Activated B cell treated with CpG ODN at 0.5 μM for 24 hours (primary cell): ENCODE measurements at places on chromosomes 12 and 14. TPM values are rescaled to one million over a fixed set of nuclear protein-coding genes. Genes with fewer than 3 reads are reported as not detected.

The ADAM21 gene
- 0.11 and 0.12 TPM in 2 replicates for total RNA-seq

The EFS gene
- total RNA-seq = not detected in 2 replicates

The GDF3 gene
- total RNA-seq = not detected in 2 replicates

The ASB2 gene
- total RNA-seq = 2.7 and 3.1 TPM in 2 replicates

The SERPINA3 gene
- total RNA-seq = not detected in 2 replicates

GRCh38 chr12:59980476-59980875 is 384.6 kb downstream of the SLC16A7 start:
- no peaks in the 10 kb centered on the region for H3K36me3 ChIP-seq
- no peaks in the 10 kb centered on the region for H3K27me3 ChIP-seq
- H3K4me1 ChIP-seq = no peaks in the 10 kb centered on the region

DNA sequence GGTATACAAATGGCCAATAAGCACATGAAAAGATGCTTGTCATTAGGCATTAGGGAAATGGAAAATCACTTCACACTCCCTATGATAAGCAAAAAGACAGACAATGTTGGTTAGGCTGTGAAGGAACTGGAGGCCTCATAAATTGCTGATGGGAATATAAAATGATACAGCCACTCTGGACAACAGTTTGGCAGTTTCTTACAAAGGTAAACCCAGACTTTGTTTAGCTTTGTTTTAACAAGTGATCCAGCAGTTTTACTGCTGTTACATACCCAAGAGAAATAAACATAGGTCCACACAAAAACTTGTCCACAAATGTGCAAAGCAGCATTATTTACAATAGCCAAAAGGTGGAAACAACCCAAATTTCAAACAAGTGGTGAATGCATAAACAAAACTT is 5.4 kb downstream of the RPS6KA5 start:
- H3K27ac ChIP-seq = no peak overlapping the region
- H3K4me1 ChIP-seq = peaks cover 45% of the 10 kb centered on the region
- H3K4me3 ChIP-seq = no peak overlapping the region
- no peaks in the 10 kb centered on the region for H3K36me3 ChIP-seq
- H3K27me3 ChIP-seq = no peaks in the 10 kb centered on the region
- no peak for DNase-seq

DNA sequence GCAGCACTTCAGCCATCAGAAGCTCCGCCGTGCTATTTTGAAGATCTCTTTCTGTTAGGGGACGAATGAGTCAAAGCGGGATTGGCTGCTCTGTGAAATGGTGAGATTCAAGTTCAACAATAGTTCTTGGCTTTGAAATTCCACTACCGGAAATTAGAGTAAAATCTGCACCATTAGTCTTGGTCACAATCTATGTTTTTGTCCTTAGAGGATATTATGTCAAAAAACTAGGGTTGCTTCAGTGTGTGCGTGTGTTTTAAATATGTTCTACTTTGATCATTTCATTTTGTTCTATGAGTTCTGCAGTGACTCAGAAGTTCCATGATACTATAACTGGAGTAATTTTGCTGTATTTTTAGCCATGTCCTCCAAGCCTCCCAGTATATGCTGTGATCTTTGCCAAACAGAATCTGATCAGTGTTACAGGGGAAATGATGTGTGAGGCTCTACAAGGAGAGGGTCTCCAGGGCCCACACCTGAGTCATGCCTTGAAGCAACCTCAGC is 22.6 kb downstream of the GPHB5 start:
- no peak for DNase-seq
- H3K4me3 ChIP-seq = no peak overlapping the region
- peaks cover 4% of the 10 kb centered on the region for H3K4me1 ChIP-seq

GRCh38 chr14:34137001-34137745 is 186.3 kb upstream of the EGLN3 start:
- no peaks in the 10 kb centered on the region for H3K36me3 ChIP-seq
- H3K27me3 ChIP-seq = no peaks in the 10 kb centered on the region
- H3K4me3 ChIP-seq = no peak overlapping the region
- DNase-seq = no peak
